ENCODE measurements at places on chromosomes 2 and 18.
A peak's percentile ranks its signal among the peaks of the same experiment; 100 is the strongest.

DNA sequence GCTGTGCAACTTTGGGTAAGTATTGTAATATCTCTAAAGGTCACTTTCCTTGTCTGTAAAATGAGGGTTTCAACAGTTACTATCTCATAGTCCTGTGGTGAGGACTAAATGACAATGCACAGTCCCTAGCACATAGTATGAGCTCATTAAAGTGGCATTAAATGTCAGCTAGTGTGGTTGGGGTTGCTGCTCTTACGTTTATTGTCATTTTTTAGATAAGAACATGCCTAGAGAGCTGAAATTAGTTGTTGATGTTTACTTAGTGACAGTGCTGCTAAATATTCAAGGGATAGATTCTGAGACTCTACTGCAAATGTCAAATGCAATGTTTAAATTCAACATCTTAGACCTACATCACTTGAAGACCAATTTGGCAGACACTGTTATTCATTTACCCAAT lies 356.1 kb upstream of the ETAA1 start:
- H3K4me3 ChIP-seq: no peak overlapping the region
- no peak overlapping the region for H3K27ac ChIP-seq
- no peaks in the 10 kb centered on the region for H3K27me3 ChIP-seq
- no peaks in the 10 kb centered on the region for H3K4me1 ChIP-seq
- no peaks in the 10 kb centered on the region for H3K36me3 ChIP-seq

GRCh38 chr2:95309599-95309998 lies 12.5 kb downstream of the KCNIP3 start:
- H3K36me3 ChIP-seq: no peaks in the 10 kb centered on the region
- no peak overlapping the region for H3K4me3 ChIP-seq
- H3K4me1 ChIP-seq: no peaks in the 10 kb centered on the region
- no peak overlapping the region for H3K27ac ChIP-seq

DNA sequence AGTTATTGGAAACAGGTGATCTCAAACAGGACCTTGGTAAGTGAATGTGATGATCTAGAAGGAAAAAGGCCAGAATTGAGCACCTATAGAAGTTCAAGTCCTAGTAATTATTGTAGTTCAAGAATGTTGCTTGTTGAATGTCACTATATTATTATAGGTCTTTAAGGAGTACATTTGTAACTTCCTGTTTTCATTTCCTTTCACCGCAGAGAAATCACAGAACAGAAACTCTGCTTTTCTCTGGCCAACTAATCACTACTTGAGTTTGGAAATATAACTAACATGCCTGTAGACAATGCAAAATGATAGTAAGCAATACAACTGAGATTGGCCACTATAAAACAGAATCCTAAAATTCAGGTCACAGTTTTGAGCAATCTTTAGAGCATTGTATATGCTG lies 61.8 kb upstream of the EFEMP1 start:
- no peak overlapping the region for H3K4me3 ChIP-seq
- H3K36me3 ChIP-seq: no peaks in the 10 kb centered on the region
- no peak overlapping the region for H3K27ac ChIP-seq

DNA sequence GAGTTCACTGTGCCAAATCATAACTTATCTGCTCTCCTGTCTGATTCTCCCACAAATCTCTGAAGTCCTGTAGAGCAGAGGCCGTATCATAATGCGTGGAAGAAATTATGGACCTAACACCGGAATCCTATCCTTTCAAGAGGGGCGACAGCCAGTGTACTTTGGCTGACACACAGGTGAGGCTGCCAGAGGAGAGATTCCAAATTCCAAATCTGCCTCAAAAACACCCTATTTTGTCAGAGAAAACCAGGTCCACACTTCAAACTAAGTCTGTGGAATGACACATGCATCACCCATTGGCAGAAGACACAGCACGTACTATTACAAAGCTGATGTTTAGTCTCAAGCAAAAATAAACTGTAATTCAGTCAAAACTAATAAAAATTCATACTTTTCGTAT lies 139.2 kb upstream of the PID1 start:
- no peak for DNase-seq
- H3K4me3 ChIP-seq: no peak overlapping the region
- no peaks in the 10 kb centered on the region for H3K4me1 ChIP-seq
- H3K27me3 ChIP-seq: no peaks in the 10 kb centered on the region

GRCh38 chr18:23632615-23633014 lies 30.1 kb downstream of the ANKRD29 start:
- no peak overlapping the region for H3K4me3 ChIP-seq
- no peaks in the 10 kb centered on the region for H3K36me3 ChIP-seq
- H3K27ac ChIP-seq: no peak overlapping the region
- DNase-seq: no peak
- no peaks in the 10 kb centered on the region for H3K27me3 ChIP-seq

DNA sequence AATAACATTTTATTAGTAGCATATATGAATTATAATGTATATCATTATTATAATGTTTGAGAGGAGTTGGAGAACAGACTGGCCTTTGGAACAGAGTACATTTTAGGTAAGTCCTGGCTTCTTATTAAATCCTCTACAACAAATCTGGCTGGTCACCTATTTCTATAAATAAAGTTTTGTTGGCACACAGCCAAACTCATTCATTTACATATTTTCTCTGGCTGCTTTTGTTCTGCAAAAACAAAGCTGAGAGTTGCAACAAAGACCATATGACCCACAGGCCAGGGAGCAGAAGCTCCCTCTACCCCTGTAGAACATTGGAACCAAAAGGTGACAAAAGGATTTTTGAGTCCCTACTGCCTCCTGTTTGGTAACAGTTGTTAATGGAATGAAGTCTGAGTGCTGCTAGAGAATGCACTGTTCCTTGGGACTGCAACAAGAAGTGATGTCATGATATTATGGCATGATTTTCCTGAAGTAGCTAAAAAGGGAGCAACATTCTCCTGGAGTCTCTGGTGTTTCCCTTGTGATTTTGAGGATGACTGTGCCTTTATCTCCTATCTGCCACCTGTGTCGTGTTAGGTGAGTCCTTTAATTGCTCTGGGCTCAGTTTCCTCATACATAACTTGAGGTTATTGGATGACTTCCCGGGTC lies 22.0 kb upstream of the SP9 start:
- no peak overlapping the region for H3K4me3 ChIP-seq
- H3K27me3 ChIP-seq: peaks cover 46% of the 10 kb centered on the region
- no peaks in the 10 kb centered on the region for H3K36me3 ChIP-seq
- DNase-seq: no peak

DNA sequence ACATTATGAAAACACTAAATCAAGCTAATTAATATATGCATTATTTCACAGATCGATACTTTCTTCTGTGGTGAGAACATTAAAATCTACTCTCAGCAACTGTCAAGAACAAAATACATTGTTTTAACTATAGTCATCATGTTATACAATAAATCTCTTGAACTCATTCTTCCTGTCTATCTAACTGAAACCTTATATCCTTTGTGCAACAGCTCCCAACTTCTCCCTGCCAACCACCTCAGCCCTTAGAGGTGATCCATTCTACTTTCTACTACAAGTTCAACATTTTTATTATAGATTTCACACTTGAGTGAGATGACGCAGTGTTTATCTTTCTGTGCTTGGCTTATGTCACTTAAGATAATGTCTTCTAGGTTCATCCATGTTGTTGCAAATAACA lies 535.2 kb upstream of the CRIM1 start:
- no peaks in the 10 kb centered on the region for H3K4me1 ChIP-seq
- no peak for DNase-seq
- no peak overlapping the region for H3K27ac ChIP-seq
- no peak overlapping the region for H3K4me3 ChIP-seq
- peaks cover 4% of the 10 kb centered on the region for H3K27me3 ChIP-seq

- no peak for DNase-seq
- H3K36me3 ChIP-seq: no peaks in the 10 kb centered on the region
- no peaks in the 10 kb centered on the region for H3K4me1 ChIP-seq
These were observed 120.3 kb upstream of the ACAA2 start for GRCh38 chr18:49933530-49934128.

GRCh38 chr2:24315669-24316068 lies 44.7 kb downstream of the ITSN2 start:
- no peak overlapping the region for H3K4me3 ChIP-seq
- no peak for DNase-seq
- no peak overlapping the region for H3K27ac ChIP-seq
- peaks cover 43% of the 10 kb centered on the region for H3K4me1 ChIP-seq

- H3K4me3 ChIP-seq: no peak overlapping the region
- peaks cover 1% of the 10 kb centered on the region for H3K27me3 ChIP-seq
- H3K4me1 ChIP-seq: no peaks in the 10 kb centered on the region
- H3K27ac ChIP-seq: no peak overlapping the region
These were observed 138.8 kb upstream of the COPS8 start for GRCh38 chr2:236946871-236947270.

DNA sequence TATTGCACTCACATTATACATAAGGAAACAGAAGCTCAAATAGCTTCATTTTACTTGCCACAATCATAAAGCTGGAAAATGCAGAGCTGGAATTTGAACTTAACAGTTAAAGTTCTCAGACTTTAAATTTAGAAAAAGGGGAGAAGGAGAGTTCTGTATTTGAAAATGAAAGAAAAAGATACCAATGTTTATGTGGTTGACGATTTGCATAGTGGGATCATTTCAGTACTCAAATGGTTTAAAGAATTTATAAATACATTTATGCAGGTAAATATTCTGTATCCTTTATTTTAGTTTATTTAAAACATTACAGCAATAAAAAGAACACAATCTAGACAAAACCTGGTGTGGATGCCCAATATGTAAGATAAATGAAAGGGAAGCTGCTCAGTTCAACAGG lies 25.5 kb upstream of the STAT4 start:
- H3K27me3 ChIP-seq: no peaks in the 10 kb centered on the region
- H3K27ac ChIP-seq: no peak overlapping the region
- H3K4me1 ChIP-seq: peaks cover 17% of the 10 kb centered on the region
- no peak overlapping the region for H3K4me3 ChIP-seq
- no peaks in the 10 kb centered on the region for H3K36me3 ChIP-seq

DNA sequence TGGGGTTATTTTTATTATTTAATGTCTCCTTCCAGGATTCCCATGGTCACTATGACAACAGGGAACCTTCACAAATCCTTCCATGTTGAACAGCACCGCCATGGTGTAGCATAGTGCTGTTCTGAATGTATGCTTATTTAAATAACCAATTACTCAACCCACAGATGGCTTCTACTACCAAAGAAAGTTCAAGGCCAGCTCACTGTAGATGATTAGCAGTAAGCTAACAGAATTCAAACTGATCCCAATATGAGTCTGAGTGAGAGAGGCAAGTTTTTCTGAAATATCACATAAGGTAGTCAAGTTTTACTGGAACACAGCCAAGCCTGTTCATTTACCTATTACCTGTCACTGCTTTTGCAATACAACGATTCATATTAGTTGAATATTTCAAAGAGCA lies 51.2 kb downstream of the CLASP1 start:
- no peaks in the 10 kb centered on the region for H3K27me3 ChIP-seq
- H3K27ac ChIP-seq: peak overlapping the region; percentile 34
- DNase-seq: no peak

- DNase-seq: no peak
- peaks cover 2% of the 10 kb centered on the region for H3K27me3 ChIP-seq
- H3K4me1 ChIP-seq: no peaks in the 10 kb centered on the region
- H3K27ac ChIP-seq: no peak overlapping the region
- H3K36me3 ChIP-seq: peaks cover 6% of the 10 kb centered on the region
- no peak overlapping the region for H3K4me3 ChIP-seq
These were observed 83.9 kb upstream of the TMEM178A start for GRCh38 chr2:39581866-39582265.

- peak overlapping the region; percentile 96 for H3K27ac ChIP-seq
- no peaks in the 10 kb centered on the region for H3K36me3 ChIP-seq
- peak overlapping the region; percentile 92 for H3K4me3 ChIP-seq
- no peaks in the 10 kb centered on the region for H3K27me3 ChIP-seq
- H3K4me1 ChIP-seq: peaks cover 26% of the 10 kb centered on the region
These were observed 523 bp upstream of the ALMS1 start for GRCh38 chr2:73385123-73385503.

DNA sequence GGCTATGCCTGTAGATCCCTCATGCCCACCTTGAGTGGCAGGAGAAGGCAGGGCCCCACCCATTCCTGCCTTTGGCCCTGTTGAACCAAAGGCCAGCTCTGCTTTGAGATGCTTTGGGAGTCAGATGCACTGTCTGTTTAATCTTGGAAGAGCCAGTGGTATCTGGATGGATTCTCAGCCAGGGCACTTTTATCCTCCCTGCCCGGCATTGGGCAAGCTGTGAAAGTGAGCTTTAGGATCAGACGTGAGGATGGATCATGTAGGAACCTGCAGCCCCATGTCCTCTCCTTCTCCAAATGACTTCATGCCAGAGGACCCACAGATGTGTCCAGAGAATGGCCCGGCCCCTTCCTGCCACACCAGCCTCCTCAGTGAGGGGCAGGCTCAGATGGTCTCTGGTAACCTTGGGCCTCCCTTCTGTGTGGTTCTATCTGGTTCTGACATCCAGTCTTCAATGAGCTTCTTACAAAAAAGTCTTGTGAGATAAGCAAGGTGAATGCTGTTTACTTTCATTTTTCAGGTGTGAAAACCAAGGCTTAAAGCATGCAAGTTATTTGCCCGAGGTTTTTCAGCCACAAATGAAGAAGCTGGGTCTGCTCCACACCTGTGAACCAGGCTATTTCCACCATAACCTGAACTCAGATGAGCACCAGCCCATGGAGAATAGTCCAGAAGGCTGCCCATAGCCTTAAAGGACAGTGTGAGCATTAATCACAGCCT lies 123.8 kb downstream of the KCTD1 start:
- no peak overlapping the region for H3K27ac ChIP-seq
- no peaks in the 10 kb centered on the region for H3K36me3 ChIP-seq
- H3K4me3 ChIP-seq: no peak overlapping the region
- H3K27me3 ChIP-seq: no peaks in the 10 kb centered on the region
- no peak for DNase-seq

- H3K4me3 ChIP-seq: no peak overlapping the region
- H3K4me1 ChIP-seq: no peaks in the 10 kb centered on the region
- H3K27ac ChIP-seq: no peak overlapping the region
These were observed 524.7 kb upstream of the ACVR2A start for GRCh38 chr2:147320146-147320545.

DNA sequence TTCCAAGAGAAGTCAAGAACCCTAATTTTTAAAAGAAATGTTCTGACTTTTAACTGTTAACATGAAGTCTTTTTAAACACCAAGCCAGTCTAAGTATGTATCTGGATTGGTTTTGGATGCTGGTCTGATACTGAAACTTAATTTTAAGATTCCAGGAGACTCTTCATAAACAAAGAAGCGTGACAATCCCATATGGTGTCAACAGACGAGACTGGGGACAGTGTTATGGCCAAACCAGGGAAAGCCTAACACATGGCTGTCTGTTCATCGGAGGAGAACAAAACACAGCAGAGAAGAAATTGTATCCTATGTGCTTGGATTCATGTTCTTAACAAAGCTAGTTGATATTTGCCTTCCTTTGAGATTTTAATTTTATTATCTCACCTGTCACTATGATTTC lies 80.5 kb upstream of the UPP2 start:
- H3K27me3 ChIP-seq: peaks cover 1% of the 10 kb centered on the region
- DNase-seq: no peak
- H3K4me3 ChIP-seq: no peak overlapping the region
- no peaks in the 10 kb centered on the region for H3K36me3 ChIP-seq

GRCh38 chr2:99779276-99779675 lies 289.5 kb upstream of the REV1 start:
- DNase-seq: no peak
- no peak overlapping the region for H3K27ac ChIP-seq

DNA sequence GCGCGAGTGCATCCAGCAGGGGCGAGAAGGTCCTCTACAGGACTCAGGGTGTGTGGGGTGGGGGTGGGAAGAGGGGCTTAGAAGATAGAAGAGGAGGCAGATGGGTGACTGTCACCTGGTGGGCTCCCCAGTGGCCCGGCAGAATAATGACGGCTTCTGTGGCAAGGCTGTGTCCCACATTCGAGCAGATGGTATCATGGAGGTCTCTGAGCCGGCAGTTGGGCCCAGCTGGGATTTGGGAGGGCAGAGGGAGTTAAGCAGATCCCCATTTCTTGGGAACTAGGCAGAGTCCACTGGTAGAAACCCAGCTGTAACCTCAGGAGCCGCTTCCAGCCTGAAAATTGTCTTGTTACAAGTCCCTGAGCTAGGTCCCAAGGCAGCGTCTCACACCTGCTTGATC lies 28.4 kb upstream of the DTNB start:
- no peaks in the 10 kb centered on the region for H3K27me3 ChIP-seq
- H3K4me1 ChIP-seq: peaks cover 6% of the 10 kb centered on the region
- DNase-seq: no peak
